ENCODE measurements at places on chromosomes 2 and 18. TPM values are rescaled to one million over a fixed set of nuclear protein-coding genes. Genes with fewer than 3 reads are reported as not detected.
A peak's percentile ranks its signal among the peaks of the same experiment; 100 is the strongest.

Gene CD8A
- total RNA-seq = 11.3 TPM

Gene CD302
- total RNA-seq = 34.6 TPM

Gene MLPH
- total RNA-seq = 222 TPM

Gene MRPS5
- total RNA-seq = 54.0 TPM

Gene MOGAT1
- total RNA-seq = 102 TPM

Gene SGPP2
- total RNA-seq = 44.8 TPM

Gene RANBP2
- total RNA-seq = 64.9 TPM

DNA sequence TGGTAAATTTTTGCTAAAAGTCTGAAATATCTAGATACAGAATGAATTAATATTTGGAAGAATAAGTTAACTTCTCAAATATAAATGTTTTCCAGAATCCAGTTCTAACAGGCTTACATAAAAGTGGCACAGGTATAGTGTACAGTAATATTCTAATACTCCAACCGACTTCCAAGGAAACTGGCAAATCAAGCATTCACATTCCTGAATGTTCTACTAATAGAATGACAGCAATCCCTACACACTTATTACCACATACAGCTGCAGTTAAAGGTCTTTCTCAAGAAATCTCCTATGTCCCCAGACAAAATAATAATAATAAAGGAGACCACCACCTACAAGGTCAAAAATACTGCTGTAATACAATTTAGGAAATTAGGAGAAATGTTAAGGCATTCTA is 31.9 kb downstream of the TMEM131 start:
- no peak for DNase-seq

DNA sequence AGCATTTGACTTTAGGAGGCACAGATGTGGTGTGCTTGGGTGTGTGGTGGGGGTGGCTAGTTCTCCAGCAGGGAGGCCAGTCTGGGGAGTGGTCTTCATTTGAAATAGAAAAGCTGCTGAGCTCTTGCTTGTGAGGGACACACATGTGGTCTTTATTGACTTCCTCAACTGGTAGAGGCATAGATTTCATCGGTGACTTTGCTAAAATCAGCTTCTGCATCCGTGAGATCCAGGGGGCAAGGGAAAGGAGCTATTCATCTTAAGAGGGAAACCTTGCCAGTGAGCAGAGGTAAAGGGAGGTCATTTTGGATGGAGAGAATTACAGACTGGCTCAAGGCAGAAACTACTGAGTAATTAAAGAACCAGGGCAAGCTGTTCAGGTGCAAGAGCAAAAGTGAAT is 4.7 kb downstream of the MAPRE3 start:
- no peak for DNase-seq

GRCh38 chr2:184413221-184413620 is 185.1 kb upstream of the ZNF804A start:
- DNase-seq = no peak

GRCh38 chr2:169365029-169365480 is 2.7 kb upstream of the LRP2 start:
- no peak for DNase-seq

DNA sequence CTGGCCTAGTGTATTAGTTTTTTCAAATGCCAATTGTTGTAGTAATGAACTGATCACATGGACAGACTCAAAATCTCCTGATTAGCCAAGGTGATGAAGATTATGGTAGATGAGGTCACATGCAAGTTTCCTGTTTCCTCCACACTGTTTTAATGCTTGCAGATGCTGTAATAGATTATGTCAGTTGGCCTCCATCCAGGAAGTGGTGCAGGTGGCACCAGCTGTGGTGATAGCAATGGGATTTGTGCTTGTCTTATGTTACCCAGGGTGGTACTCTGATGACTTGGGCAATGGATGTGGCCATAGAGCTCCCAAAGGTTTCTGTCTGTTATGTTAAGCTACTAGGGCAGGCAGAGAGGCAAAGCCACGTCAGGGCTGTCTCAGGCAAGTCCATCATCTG is 332.9 kb upstream of the DDX18 start:
- no peak for DNase-seq

GRCh38 chr2:96897491-96898134 is 27.7 kb upstream of the SEMA4C start:
- no peak for DNase-seq

DNA sequence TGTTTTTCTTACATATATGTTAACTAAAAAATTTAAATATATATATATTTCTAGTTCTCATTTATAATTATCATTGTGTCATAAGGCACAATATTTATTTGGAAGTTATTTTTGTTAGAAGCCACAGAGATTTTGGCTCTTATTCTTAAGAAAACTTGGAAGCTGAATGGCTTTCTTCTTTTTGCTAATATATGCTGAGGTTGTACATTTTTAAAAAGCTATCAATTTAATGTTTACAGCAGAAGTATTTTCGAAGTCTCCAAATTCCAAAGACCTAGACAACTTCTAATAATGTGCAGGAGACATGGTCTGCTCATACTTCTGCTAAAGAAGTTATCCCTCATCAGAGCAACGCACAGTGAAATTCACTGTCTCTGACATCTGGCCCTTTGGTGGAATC is 3.7 kb upstream of the PIEZO2 start:
- no peak for DNase-seq

DNA sequence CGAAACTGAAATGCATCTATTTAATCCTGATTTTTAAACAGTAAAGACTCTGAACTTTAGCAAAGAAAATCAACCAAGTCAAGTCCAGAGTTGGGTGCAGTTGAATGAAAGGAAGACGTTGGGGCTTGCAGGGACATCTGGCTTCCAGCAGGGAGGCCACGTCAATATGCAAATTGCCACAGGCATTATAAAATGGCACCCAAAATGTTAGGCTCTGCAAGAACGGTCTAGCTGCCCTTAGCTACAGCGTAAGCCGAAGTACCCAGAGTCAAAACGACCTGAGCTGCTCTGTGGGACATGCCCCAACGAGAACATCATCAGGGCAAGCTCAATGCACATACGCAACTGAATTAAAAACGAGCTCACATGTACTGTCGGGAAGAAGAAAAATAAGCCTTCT is 30.7 kb downstream of the DOCK10 start:
- DNase-seq = no peak

DNA sequence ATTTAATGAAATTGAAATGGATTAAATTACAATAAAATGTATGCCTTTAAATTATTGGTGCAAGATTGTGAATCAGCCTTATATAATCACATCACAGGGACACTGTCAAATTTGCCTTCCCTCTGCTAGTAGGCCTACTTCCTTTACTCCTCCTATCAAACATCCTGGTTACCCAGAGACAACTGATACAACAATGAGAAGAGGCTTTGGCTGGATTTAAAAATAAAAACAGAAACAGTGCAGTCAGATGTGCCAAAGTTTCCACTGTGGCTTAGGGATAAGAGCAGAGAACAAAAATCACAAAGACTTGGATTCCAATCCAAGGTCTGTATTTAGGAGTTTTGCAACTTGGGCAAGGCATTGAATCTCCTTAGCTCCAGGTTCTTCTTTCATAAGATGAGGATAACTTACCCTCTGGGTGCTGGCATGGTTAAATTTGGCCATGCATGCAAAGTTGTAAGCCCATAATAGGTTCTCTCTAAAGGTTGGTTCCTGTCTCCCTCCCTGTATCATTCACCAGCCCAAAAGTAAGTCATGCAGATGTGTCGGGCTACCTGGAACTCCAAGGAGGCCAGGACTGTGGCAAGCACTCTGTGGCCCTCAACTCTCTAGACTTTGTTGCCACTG is 99.3 kb upstream of the LRATD1 start:
- no peak for DNase-seq

DNA sequence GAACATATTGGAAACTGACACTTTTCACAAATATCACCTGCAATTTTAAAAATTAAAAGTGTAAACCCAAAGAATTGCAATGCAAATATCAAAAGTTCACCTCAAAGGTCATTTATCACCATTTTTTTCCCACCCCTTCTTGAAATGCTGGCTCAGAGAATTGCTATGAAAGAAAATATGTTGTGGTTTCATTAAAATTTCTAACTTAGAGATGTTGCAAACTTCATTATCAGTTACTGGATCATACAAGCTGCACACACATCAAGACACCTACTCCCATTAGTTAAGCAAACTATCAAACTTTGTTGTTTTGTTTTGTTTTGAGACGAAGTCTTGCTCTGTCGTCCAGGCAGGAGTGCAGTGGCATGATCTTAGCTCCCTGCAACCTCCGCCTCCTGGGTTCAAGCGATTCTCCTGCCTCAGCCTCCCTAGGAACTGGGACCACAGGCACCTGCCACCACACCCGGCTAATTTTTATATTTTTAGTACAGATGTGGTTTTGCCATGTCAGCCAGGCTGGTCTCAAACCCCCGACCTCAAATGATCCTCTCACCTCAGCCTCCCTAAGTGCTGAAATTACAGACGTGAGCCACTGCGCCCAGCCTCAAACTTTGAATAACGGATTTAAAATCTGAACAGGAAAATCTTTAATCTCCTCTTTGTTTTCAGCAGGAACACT is 37.0 kb downstream of the STK39 start:
- no peak for DNase-seq

- no peak for DNase-seq
Measured at GRCh38 chr18:37135177-37135576, 306.2 kb downstream of the KIAA1328 start.

- DNase-seq = peak; percentile 67
Measured at GRCh38 chr2:73642338-73643018, at the start of gene NAT8. TSS of gene NAT8 (minus strand) at chr2:73642422. CDS start at chr2:73641628, 794 bp downstream.

GRCh38 chr2:115848192-115848591 is 1405.8 kb downstream of the DPP10 start:
- no peak for DNase-seq

- DNase-seq = no peak
Measured at GRCh38 chr2:207983641-207984042, 41.7 kb downstream of the PLEKHM3 start.

DNA sequence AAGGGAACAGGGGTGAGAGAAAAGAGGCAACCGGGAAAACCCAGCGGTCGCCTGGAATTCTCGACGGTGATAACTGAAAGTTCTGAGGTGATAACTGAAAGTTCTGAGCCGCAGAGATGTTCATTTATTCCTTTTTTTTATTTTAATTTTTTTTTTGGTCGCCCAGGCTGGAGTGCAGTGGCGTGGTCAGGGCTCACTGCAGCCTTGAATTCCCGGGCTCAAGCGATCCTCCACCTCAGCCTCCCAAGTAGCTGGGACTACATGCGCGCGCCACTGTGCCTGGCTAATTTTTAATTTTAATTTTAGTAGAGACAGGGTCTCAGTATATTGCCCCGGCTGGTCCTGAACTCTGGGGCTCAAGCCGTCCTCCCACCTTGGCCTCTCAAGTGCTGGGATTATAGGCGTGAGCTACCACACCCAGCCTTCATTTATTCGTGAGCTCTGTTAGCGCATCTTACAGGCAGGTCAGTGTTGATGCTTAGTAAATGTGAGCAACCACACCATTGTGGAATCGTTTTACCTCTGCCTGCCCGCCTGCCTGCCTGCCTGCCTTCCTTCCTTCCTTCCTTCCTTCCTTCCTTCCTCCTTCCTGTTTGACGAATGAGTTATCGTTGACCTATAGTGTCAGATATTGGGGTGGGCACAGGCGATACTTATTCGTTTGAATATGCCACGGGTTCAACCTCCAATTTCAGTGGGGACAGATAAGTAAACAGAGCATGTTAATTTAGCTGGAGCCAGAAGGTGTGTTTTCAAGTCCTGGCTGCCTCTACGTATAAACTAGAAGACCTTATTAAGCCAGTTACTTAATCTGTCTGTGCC is 557 bp upstream of the E2F6 start:
- DNase-seq = no peak

GRCh38 chr2:10410001-10410822 is 37.9 kb downstream of the ODC1 start:
- DNase-seq = no peak

Data from mucosa of gallbladder (tissue), 1 donor.